ENCODE measurements at places on chromosomes 5 and 9.

DNA sequence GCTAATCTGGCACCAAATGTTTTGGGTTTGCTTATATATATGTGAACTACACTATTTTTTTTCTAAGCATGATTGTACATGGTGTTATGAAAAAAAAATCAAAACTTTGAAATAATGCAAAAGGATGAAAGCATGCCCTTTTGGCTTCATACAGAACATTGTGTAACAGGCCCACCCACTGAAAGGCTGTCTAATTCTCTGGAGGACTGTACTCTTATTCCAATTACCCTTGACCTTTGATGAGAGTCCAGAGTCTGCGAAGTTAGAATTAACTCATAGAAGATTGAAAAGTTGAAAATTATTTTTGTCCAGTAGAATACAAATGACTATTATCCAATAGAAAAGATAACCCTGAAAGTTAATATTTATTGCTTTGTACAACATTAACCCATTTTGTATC lies 117.4 kb downstream of the ADAMTS12 start:
- DNase-seq = no peak

- DNase-seq = peak; percentile 69
Observed at GRCh38 chr5:82174128-82174918, 103.8 kb downstream of the RPS23 start.

DNA sequence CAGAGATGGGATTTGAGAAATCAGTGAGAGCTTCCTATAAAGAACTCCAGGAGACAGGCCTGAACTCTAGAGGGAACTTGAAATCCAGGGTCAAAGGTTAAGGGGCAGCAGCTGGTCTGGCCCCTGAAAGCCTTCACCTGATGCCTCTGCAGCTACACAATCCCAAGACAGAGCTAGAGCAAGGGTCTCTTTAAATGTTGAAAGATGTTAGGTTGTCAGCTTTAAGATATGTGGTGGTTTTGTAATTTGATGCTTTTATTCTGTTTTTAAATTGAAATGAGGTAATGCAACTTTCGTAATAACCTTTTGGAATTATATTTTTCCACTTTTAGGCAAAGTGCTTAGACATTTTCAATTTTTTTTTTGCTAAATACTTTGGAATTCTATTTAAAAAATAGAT lies 2.4 kb downstream of the SOWAHA start:
- DNase-seq = no peak

DNA sequence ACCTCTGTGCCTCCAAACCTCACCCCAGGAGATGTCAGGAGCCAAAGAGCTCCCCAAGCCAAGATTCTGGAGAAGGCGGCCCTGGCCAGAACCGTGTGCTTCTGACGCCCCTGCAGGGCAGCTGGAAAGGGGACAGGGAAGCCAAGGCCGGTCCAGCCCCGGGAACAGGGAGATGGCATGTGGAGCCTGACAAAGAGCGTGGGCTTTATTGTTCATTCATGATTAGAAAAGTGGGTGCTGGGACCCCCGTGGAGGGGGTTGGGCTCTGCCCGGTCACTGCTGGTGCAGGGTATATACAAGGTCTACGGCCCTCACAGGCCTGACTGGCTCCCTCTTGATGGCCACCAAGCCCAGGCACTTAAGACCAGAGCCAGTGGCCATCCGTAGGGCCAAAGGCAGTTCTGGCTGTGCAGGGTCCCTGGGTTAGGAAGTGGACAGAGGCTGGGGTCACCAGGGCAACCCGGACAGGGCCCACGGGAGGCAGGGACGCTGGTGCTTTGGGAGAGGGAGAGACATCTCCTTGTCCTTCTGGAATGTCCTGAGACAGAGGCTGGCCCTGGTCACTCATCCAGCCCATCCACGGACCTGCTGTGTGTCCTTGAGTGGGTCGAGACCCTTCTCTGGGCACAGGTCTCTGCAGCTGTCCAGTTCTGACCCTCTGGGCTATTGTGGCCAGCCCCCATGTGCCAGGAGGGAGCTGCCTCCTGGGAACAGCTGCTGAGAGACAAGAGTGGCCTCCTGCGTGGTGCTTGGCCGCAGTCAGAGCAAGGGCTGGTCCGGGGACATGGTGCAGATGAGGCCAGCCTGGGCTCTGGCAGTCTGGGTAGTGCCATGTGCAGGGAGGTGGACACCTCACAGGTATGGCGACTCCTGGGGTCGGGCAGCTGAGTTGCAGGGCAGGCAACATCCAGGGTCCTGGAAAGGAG lies 12.5 kb downstream of the NINJ1 start:
- DNase-seq = peak; percentile 55

- DNase-seq = no peak
Observed at GRCh38 chr5:102853680-102854079, 98.6 kb downstream of the PAM start.

All from sciatic nerve (tissue), 2 donors.